ENCODE measurements at places on chromosomes 6 and 20. TPM values are rescaled to one million over a fixed set of nuclear protein-coding genes. Genes with fewer than 3 reads are reported as not detected.

CD83 gene
- total RNA-seq, result 11.9 TPM

PPP1R3G gene
- total RNA-seq, result not detected

LAMP5 gene
- not detected for total RNA-seq

- no peak for DNase-seq
Observed at GRCh38 chr20:36085686-36086267, 68.8 kb upstream of the EPB41L1 start.

GRCh38 chr6:33789550-33789895 is 593 bp upstream of the LEMD2 start:
- no peak for DNase-seq

DNA sequence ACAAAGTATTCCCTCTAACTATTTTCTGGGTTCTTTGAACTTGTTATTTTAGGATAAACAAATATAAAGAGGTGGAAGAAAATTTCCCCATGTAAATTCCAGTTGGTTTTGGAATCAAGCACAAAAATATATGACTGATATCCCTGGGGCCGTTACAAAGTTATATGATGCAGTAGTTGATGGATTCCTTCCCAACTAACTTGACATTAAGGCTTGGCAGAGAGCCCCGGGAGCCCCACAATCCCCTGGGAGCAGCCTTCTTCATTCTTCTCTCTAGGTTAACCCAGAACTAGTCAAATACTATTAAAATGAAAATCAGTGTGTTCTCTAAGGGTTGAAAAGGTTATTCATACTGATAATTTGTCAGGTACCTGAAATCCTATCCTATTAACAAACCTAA is 508.9 kb upstream of the SOX4 start:
- no peak for DNase-seq

GRCh38 chr20:5168651-5169396 is 42.0 kb downstream of the CDS2 start:
- peak; percentile 16 for DNase-seq

- DNase-seq, result no peak
Observed at GRCh38 chr6:161292145-161292544, 18.3 kb upstream of the AGPAT4 start.

DNA sequence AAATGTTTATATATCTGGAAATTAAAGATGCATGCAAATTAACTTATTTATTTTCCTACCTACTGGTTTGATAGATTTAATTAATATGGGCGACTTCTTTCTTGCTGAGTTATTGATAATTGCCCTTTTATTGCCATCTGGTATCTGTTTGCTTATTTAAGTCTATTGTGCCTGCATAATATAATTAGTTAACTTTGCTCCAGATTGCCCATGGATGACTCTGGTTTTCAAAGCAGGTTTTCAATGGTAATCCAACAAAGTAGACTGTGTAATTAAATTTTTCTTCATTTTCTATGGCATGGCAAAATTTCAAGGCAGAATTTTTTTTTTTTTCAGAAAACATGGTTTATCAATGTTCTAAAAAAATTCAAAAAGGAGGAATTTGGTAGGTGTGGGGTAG is 1092.0 kb downstream of the GRIK2 start:
- DNase-seq, result no peak

- no peak for DNase-seq
Observed at GRCh38 chr20:62762376-62762775, 33.9 kb upstream of the MRGBP start.

DNA sequence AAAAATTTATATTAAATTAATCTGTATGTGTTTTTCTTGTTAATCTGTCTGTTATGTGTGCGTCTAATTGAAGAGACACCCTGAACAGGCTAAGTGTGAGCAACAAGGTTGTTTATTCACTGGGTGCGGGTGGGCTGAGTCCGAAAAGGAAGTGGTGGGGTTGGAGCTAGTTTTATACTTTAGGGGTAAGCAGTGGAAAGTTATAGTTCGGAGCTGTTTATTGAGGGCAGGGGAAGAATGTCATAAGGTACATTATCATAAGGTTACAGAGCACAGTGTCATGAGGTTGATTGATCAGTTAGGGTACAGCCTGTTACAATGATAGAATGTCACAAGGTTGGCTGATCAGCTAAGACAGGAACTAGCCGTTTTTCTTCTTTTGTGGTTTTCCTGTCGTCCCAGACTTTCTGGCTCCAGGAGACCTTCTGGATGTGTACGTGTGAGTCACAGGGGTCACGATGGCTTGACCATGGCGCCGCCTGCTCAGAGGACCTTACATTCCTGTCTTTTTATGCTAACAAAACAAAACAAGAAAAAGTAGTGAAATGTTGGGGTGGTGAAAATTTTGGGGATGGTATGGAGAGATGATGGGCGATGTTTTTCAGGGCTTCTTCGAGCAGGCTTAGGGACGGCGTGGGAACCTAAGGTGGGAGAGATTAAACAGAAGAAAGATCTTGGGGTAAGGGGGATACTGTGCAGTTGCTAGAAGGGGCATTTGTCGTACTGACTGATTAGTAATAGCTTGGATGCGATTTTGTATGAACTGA is 754.0 kb upstream of the ADGRB3 start:
- DNase-seq, result no peak

- peak; percentile 82 for DNase-seq
Observed at GRCh38 chr6:30955367-30956042, 14.7 kb downstream of the MUCL3 start.

DNA sequence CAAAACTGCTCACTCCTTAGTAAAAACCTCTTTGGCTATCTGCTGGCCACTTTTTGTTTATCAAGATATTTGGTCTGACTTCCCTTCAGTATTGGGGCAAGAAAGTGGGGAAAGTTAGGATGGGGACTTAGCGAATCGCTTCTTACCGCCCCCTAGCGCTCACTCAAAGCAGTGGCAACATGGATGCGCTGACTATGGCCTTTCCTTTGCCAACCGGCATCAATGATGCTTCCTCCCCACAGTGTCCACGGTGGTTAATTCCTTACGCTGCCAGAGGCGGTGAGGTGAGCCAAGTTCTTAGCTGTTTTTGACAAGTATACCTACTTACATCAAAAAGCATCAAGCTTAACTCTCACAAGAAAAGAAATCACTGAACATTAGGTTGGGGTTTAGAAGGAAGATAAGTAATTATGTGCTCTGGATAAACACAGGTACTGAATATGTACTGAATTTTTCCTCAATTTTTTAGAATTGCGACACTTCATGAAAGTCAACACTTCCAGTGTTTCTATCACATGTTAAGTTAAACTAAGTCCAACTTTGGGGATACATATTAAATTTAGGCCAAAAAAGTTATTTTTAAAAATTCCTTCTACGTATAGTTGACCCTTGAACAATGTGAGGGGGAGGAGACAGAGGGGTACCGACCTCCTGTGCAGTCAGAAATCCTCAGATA is 86.7 kb downstream of the GMDS start:
- DNase-seq, result peak; percentile 13

DNA sequence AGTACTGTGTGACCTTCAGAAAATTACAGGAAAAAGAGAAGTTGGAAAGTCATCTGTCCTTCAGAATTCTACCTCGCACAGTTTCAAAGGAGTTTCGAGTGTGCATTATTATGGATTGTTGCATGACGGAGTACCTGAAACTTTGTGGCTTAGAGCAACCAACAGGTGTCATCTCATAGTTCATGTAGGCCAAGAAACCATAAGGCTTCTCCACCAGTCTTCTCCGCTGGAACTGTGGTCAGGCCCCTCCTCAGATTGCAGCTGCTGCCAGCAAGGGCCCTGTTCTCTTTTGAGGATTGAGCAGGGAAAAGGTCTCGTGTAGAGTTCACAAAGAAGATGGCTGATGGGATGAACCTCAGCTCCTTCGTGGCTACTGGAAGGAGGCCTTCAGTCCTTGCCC is 151.2 kb upstream of the THBS2 start:
- DNase-seq, result no peak

- DNase-seq, result peak; percentile 43
Observed at GRCh38 chr20:1469925-1470571, 3.4 kb upstream of the NSFL1C start.

All from activated naive CD4-positive, alpha-beta T cell treated with anti-CD3 and anti-CD28 coated beads for 36 hours (primary cell).